NCI-H446 treated with DMSO at 0.1 percent for 48 hours (cell line): ENCODE measurements at places on chromosomes 7 and 10.

GRCh38 chr10:31602541-31603234, 283.7 kb downstream of the ZEB1 start:
- peak; percentile 94 for DNase-seq

DNA sequence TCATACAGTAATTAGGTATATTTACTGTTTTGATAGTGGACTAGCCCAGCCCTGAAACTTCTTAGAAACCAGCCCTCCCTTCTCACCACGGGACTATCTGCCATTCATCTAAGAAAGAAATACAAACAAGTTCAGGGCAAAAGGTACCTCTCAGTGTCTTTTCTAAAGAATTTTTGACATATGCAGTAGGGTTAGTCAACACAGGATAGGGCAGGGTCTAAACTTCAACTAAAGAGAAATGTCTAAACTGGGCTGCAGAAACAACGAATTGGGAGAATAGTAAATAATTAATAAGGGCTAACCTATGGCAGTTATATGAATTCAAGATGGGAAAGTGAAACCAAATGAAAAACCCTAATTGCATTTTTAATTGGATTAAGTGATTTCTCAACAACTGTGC, 496.6 kb downstream of the INHBA start:
- no peak for DNase-seq

DNA sequence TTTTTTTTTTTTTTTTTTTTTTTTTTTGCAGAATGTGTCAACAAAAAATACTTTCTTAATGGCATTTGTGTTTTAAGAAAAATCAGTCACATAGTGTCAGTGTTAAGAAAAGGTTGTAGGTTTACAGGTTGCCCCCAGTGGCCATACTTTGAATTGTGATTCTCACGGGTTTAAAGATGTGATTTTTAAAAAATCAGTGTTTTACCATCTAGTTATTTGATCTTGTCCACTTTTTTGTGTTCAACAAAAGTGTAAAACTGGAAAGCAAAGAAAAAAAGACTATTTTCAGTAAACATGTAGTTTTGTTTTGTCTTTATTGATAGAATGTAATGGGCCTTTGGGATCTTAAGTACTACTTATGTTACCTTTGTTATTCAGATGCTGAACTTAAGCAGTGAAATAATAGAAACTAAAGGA, 25.7 kb downstream of the SUV39H2 start:
- no peak for DNase-seq

DNA sequence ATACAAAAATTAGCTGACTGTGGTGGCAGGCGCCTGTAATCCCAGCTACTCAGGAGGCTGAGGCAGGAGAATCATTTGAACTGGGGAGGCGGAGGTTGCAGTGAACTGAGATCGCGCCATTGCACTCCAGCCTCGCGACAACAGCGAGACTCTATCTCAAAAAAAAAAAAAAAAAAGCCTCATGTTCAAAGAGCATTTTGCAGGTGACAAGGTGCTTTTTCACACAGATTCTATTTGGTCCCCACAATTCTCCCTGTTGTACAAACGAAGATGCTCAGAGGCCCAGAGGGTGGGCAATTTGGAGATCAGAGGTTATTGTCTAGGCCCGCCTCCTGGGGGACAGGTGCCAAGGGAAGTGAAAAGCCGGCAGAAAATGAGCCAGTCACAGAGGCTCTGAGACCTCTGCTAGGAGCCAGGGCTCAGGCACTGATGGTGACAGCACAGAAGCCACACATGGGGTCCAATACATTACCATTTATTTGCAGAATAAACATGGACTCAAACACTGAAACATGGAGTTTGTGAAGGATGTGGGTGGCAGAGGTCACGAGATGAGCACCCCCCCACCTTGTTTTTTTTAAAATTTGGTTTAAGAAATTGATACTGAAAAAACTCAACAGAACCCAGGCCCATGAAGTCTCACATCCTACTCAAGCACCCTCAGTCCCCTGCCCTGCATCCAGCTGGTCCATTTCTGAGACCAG, 882 bp upstream of the GAL3ST4 start:
- DNase-seq: no peak
